ENCODE measurements at places on chromosomes 1 and 21. TPM values are rescaled to one million over a fixed set of nuclear protein-coding genes. Genes with fewer than 3 reads are reported as not detected.

KRTAP23-1 gene
- total RNA-seq = not detected

VWA1 gene
- total RNA-seq = 72.6 TPM

RPTN gene
- total RNA-seq = not detected

DNA sequence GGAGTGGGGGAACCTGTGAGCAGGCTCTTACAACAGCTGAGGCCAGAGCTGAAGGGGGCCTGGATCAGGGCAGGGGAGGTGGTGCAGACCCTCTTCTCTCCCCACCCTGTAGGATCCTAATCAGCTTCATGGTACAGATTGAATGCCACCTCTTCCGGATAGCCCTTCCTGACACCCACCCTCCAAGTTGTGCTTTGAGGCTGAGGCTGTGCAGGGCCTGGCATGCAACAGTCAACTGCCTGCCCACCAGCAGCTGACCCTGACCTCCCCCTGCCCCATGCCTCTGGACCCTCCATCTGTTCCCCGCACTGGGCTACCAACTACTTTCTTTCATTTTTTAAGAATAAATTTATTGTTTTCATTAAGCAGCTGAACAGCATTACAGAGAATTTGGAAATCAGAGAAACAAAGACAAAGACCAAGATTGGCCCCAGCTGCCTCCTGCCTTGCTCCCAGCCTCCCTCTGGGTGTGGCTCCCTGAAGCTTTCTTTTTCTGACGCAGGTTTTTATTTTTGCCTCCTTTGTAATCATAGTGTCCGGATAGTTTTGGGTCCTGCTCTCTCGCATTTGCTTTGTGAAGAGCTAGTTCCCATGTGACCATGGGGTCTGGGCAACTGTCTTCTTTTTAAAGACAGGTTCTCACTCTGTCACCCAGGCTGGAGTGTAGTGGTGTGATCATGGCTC, 12.8 kb downstream of the ZNF362 start:
- peaks cover 24% of the 10 kb centered on the region for H3K36me3 ChIP-seq
- DNase-seq = no peak
- no peak overlapping the region for H3K27ac ChIP-seq
- no peaks in the 10 kb centered on the region for H3K4me1 ChIP-seq
- H3K27me3 ChIP-seq = no peaks in the 10 kb centered on the region

SLC2A5 gene
- 0.92 TPM for total RNA-seq

GRCh38 chr1:79235301-79236002, 228.9 kb upstream of the ADGRL4 start:
- no peak overlapping the region for H3K4me3 ChIP-seq
- H3K27me3 ChIP-seq = no peaks in the 10 kb centered on the region
- DNase-seq = no peak
- H3K36me3 ChIP-seq = no peaks in the 10 kb centered on the region

CD101 gene
- total RNA-seq = 6.7 TPM

CELA2A gene
- total RNA-seq = 1.5 TPM

DNA sequence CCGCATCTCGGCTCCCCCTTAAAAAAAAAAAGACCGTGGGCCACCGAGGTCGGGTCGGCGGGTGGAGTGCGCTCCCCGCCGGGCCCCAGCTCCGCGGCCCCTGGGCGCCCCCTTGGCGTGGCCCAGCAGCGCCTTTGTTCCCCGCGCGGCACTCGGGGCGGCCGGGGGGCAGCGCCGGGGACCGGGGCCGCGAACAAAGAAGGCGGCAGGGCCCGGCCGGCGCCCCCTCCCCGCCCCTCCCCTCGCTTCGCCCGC, 571 bp downstream of the MARCKSL1 start:
- no peaks in the 10 kb centered on the region for H3K27me3 ChIP-seq
- peaks cover 12% of the 10 kb centered on the region for H3K36me3 ChIP-seq

GRCh38 chr21:35724156-35724555, 336.2 kb downstream of the SETD4 start:
- H3K27me3 ChIP-seq = no peaks in the 10 kb centered on the region
- H3K4me3 ChIP-seq = no peak overlapping the region
- DNase-seq = no peak
- no peak overlapping the region for H3K27ac ChIP-seq

GRCh38 chr21:37257967-37258877, 8.9 kb downstream of the VPS26C start:
- peak overlapping the region; percentile 93 for H3K27ac ChIP-seq
- peak; percentile 82 for DNase-seq
- H3K36me3 ChIP-seq = no peaks in the 10 kb centered on the region
- peaks cover 11% of the 10 kb centered on the region for H3K4me1 ChIP-seq
- H3K27me3 ChIP-seq = no peaks in the 10 kb centered on the region

GRCh38 chr21:44489962-44490361, 34.7 kb downstream of the LRRC3 start:
- no peak overlapping the region for H3K4me3 ChIP-seq
- no peaks in the 10 kb centered on the region for H3K36me3 ChIP-seq
- DNase-seq = no peak
- no peaks in the 10 kb centered on the region for H3K27me3 ChIP-seq
